ENCODE measurements at places on chromosomes 11 and 22.

GRCh38 chr11:88484873-88485621, 147.5 kb upstream of the CTSC start:
- DNase-seq = no peak

DNA sequence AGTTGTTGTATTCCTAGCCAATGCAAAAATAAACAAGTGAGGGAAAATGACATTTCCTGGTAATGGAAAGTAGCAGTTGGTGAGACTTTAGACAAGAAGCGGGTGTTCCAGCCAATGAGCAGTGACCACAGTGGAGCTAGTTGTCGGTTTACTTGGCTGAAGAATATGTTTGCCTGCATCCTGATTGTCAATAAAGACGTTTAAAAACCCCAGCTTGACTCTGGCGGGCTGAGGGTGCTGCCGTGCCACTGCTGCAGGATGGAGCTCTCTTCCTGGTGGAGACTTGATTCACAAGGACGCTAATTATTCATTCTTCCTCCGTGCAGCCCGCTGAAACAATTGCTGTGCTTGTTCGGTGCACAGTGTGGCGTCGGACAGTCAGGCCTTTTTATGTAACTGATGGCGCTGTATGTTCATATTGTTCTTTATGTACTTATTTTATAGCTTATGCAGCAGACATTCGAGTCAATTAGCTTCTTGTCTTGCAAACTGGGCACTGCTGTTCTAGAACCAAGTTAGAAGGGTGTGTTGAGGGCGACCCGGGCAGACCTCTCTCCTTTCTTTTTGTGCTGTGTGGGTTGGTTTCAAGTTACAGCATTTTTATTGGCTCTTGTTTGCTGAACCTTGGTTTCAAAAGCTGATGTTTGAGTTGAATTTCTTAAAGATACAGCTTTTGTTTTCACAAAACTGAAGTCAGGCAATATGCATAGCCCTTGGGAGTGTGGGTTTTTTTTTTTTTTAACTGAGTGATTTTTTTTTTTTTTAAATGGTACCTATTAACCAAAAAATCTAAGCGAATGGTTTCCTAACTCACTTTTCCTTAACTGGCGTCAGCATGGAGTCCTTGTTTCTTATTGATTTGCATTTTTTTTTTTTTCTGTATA, 153.9 kb downstream of the TEAD1 start:
- DNase-seq = peak; percentile 82

- no peak for DNase-seq
Measured at GRCh38 chr11:133952199-133953190, 4.3 kb downstream of the IGSF9B start.

GRCh38 chr11:64331569-64332371, 8.2 kb upstream of the CCDC88B start:
- DNase-seq = no peak

DNA sequence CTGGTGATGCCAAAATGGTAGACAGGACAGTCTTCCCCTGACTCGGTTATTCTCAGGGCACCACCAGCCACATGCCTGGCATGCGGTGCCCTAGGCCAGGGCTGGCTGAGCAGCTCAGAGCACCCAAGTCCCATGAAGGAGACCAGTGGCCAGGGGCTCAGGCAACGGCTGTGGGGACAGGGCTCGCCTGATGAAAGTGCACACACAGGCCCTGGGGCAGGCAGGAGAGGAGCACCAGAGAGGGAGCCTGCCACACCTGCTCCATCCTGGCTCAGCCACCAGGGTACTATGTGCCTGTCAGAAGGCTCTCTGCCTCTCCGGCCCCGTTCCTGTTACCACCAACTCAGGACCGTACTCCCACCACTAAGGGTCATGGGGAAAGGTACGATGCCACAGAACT, 12.1 kb downstream of the ELFN2 start:
- DNase-seq = no peak

DNA sequence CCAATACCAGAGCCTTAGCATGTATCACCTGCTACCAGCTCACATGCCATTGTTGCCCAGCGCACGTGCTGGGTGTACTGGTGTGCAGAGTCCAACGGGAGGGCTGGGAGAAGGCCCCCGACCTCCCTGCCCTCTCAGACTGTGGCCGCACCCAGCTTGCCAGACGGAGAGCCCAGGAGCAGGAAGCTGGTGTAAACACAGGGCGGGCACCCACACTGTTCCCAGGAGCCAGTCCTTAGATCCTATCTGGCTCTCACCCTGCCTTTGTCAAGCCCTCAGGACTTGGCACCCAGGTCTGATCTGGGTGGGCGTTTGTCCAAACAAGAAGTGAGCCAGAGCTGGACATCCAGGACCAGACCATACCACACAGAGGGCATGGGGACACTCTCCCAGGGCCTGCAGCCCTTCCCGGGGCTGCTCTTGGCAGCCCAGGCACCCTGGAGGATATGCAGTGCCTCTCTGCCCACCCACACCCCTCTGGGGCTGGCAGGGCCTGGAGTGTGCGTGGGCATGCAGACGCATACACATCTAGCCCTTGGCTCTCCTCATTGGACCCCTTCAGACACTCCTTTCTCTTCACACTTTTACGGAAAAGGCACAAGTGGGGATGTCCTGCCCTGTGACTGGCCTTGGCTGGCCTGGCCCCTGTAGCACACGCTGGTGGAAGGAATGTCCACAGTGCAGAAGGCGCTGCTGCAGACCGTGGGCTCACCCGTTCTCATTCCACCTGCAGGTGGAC, 19.9 kb upstream of the CLDN5 start:
- no peak for DNase-seq

All from NCI-H2081 treated with DMSO at 0.1 percent for 48 hours (cell line).